ENCODE measurements at places on chromosomes 5 and 9.

GRCh38 chr5:72474516-72474915, 32.7 kb downstream of the ZNF366 start:
- DNase-seq = no peak

GRCh38 chr9:21597284-21597683, 115.2 kb upstream of the IFNE start:
- DNase-seq = no peak

GRCh38 chr5:151718153-151718552, 31.4 kb upstream of the SPARC start:
- DNase-seq = no peak

DNA sequence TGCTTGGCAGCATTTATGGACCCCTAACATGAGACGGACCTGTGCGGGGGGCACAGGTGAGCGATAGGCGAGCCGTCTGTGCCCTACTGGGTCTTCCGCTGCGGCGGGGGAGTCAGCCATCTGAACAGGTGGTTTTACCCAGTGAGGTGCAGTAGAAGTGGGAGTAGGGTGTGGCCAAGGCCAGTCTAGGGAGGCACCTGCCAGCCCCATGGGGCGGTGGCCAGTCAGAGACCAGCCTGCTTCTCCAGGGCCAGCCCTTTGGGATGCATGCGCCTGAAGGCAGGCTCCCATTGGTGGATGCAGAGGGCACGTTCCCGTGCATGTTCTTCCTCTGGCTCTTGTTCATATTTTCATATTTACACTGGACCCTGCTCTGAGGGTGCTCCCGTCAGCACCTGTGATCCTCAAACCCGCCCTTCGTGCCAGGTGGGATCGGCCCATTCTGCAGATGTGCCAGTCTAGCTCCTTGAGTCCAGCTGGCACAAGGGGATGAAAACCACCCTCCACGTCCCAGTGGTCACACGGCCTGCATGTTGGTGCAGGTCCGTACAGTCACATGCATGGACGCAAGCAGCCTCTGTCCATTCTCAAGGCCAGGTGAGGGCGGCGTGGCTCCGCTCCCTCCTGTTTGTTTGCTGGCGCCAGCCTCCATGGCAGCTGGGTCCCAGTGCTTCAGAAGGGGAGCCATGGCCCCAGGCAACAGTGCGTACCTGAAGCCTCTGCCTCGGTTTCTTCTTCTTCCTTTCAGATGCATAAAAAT, 9.0 kb downstream of the COL5A1 start:
- DNase-seq = no peak

DNA sequence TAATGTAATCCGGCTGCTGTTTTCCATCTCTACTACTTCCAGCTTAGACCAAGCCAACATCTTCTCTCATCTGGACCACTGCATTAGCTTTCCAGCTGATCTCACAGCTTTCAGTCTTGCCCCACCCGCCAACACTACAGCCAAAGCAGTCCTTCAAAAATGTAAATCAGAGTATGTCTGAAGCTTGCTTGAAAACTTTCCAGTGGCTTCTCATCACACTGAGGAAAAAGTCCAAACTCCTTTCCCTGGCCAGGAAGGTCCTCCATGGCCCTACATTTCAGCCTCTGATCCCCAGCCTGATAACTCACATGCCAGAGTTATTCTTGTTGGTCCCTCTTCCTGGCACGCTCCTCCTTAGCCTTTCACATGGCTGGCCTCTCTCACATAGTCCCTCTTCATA, 38.5 kb downstream of the TTC1 start:
- DNase-seq = no peak

DNA sequence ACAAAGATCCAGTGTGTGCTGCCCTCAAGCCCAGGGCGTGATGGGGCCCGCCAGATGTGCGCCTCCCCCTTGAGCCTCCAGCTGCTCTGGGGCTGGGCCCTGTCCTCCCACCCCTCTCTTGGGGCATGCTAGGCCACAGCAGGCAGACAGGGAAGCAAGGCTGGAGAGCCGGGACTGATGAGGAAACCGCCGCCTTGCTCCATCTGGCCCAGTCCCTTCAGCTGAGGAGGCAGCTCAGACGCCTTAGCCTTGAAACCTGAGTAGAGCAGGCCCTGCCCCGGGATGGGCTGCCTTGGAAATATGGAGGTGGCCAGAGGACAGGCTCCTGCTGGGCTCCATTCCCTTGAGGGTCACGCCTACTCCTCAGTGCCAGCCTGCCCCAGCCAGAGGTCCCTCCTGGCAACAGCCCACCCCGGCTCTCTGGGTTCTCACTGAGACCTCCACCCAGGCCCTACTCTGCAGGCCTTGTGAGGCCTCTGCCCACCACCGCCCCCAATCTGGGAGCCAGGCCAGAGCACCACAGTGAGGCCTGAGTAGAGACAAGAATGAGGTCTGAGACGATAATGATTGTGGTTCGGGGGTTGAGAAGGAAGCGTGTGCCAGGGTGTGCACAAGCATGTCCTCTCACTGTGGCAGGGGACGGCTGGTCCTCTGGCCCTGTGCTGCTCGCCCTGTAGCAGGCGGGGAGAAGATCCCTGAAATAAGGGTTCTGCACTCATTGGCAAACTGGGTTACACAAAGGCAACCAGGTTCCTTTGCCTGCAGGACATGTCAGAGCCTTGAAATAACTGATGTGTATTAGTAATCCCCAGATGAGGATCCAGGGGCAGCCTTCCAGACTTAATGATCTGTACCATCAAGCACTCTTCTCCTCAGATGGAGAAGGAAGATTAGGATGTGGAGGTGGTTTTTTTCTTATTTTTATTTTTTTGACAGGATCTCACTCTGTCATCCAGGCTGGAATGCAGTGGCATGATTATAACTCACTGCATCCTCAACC, 30.9 kb downstream of the CXXC5 start:
- DNase-seq = no peak

GRCh38 chr5:56598941-56599340, 216.4 kb upstream of the MAP3K1 start:
- no peak for DNase-seq

DNA sequence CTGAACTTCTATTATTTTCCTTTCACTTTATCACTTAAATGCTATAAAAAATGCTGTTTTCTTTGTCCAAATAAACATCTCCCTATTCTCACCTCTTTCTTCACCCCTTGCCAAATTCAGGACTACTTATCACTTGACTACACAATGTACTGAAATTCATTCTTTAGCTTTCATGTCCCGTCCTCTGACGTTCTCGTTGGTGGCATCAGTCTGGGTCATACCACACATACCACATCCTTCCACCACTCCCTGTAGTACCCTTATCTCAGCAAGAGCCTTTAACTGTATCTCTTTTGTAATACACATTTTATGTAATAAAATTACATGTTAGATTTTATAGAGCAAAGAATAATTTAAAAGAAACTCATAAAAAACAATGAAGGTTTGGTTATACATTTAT, 231.1 kb upstream of the PAPPA start:
- no peak for DNase-seq

- no peak for DNase-seq
Measured at GRCh38 chr5:91155274-91155673, 227.8 kb downstream of the ARRDC3 start.
